ENCODE measurements at places on chromosomes 1 and 21.
A peak's percentile ranks its signal among the peaks of the same experiment; 100 is the strongest.

- no peak for DNase-seq
Measured at GRCh38 chr1:21860971-21861370, 48.9 kb downstream of the LDLRAD2 start.

- no peak for DNase-seq
Measured at GRCh38 chr1:242454262-242455051, 70.0 kb downstream of the PLD5 start.

DNA sequence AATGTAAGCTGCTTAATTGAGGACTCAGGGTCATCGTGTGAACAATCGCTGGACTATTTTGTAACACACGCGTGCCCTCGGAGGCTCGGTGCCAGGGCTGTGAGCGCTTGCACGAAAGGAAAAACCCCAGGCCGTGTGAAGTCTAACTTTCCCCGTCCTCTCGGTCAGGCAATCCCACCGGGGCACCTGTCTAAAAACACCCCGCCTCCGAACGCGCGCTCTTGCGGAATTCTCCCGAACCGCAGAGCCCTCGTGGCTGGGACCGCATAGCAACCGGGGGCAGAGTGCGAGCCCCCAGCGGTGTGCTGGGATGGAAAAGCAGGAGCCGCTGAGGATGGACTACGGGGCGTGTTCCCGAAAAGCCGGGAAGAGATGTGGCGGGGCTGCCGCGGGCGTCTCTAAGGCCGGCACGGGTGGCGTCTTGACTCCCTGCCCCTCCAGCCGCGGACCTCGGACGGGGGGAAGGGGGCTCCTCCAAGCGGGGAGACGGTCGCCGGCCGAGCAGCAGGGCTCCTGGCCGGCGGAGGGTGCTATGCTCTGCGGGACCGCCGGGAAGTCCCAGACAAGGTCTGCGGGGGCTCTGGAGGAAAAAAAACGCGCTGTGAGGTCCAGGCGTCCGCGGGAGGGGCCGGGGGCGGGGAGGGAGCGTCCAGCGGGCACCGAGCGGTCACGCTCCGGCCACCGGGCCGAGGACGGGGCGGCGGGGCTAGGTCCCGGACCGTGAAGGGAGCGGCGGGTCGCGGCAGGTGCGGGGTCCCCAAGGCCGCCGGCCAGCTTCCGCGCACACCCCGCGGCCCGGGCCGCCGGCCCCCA, 936 bp downstream of the ZBTB21 start:
- peak; percentile 33 for DNase-seq

GRCh38 chr1:42983693-42984092, 25.0 kb upstream of the SLC2A1 start:
- no peak for DNase-seq

- no peak for DNase-seq
Measured at GRCh38 chr1:116666187-116667077, 1.1 kb downstream of the IGSF3 start.

GRCh38 chr1:244235157-244235556, 184.1 kb downstream of the ZBTB18 start:
- no peak for DNase-seq

GRCh38 chr1:4216231-4216630, 316.2 kb upstream of the C1orf174 start:
- no peak for DNase-seq

DNA sequence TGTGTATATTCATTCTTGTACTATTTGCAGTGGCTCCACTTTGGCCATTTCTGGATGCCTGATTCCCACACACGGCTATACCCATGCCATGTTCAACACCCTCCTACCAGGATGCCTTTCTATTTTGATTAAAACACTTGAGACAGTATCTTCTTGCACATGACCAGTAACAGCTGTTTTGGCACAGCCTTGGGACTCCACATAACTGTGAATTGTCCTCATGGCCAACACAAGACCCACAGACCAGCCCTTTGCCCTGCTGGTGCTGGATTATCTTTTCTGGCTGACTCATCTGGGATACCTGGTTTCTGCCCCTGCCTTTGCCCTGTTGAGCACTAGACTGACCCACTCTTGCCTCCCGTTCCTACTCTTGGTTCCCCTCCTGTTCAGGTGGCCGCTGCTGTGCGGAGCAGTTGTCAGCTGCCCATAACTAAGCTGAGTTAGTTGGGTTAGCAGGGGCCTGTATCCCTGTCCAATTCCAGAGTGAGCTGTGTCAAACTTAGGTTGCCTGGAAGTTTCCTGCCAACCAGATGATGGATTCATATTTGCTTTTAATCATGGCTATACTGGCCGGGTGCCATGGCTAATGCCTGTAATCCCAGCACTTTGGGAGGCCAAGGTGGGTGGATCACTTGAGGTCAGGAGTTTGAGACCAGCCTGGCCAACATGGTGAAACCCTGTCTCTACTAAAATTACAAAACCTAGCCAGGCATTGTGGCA, 10.8 kb upstream of the EYA3 start:
- DNase-seq = no peak

GRCh38 chr1:70146488-70146887, 58.9 kb downstream of the LRRC40 start:
- DNase-seq = no peak

DNA sequence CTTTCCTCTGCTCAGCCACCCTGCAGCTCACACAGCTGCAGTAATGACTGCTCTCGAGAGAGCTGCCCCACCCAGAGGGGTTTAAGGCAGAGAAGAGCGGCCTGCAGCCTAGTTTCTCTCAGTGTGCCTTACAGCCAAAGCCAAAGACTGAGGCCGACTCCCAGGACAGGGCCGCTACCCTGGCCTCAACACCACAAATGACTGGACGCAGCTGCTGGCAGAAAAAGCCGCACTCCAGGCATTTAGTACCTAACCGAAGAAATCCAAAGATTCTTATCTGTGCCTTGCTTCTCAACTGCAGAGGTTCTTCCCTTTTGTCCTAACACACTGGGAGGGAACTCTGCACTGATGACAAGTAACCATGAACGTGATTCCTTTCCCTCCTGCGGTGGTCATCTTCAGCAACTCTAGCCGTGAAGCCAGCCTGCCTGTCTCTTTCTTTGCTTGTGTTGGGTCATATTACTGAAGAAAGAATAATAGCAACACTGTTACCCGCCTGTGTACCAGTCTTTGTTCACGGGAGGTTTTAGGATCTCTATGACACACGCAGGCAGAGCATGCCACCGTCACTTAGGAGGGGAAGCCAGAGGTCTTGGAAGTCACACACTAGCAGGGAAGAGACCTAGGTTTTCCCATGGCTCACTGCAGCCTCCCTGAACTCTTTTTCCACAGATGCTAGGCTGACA, 202.7 kb downstream of the RHOU start:
- DNase-seq = no peak

DNA sequence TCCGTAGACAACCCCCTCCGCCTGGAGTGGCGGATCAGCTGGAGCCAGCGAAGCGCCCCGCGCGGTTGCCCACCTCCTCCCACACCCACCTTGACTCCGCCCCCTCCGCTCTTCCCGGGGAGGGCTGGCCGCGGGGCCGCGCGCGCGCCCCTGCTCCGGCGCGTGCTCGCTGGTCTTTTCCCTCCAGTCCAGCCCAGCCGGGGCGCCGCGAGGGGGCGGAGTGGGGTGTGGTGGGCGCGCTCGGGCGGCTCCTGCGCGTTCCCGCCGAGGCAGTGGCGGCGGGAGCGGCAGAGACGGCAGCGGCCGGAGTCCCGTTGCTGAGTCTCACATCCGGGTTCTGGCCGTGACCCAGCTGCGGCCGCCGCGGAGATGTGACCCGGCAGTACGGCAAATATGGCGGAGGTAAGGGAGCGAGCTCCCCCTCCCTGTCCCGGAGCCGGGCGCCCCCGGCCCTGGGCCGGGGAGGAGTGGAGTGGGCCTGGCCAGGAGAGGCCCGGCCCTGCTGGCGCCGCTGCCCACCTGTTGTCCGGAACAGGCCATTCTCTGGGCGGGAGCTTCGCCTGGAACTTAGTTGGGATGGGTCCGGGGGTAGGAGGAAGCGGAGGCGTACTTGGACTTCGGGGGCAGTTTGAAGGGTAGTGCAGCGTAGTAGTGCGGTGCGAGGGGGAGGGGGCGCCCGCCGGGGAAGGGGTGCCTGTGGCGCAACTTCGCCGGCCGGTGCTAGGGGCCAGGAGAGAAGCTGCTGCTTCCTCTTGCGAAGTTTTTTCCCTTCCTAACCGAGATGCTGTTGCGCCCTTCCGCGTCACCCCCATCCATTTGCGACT, 5.4 kb downstream of the MIER1 start:
- DNase-seq = peak; percentile 90

GRCh38 chr1:40312238-40313205, 4.6 kb downstream of the COL9A2 start:
- DNase-seq = no peak

GRCh38 chr1:193794239-193794638, 607.8 kb upstream of the B3GALT2 start:
- DNase-seq = no peak

GRCh38 chr1:62092110-62092509, 102.5 kb upstream of the L1TD1 start:
- no peak for DNase-seq

DNA sequence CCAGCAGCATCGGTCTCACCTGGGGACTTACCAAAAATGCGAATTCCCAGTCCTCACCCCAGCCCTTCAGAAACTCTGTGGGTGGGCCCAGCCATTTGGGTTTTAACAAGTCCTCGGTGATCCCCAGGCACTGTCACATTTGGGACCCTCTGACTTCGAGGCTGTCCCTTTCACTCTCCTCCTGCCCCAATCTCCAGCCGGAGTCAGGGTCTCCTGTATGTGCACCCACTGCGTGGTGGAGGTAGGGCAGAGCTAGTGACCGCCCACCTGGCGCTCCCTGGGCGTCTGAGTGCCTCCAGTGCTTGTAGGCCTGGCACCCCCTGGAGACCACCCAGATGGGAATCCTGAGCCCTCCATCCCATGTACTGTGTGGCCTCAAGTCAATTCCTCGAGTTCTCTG, 31.1 kb downstream of the EPHA8 start:
- DNase-seq = no peak

- DNase-seq = no peak
Measured at GRCh38 chr1:113760102-113761080, 1.1 kb upstream of the PHTF1 start.

DNA sequence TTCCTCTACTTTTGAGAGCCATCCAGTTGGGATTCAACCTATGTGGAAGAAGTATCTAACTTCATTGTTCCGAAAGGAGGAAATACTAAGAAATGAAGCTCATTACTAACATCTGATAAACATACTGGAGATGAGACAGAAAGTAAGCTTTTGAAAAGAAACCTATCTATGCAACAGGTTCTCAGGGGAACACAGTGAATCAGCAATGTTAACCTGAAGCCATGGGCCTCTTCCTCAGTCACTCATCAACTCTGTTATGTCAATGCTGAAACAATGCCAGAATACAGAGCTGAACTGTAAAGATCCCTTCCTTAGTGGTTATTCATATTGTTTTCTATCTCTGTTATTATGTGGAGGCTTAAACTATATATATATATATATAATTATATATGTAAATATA, 55.5 kb upstream of the ESRRG start:
- DNase-seq = no peak

GRCh38 chr1:160127865-160128523, 12.4 kb downstream of the ATP1A2 start:
- DNase-seq = no peak

GRCh38 chr1:30677471-30677870, 45.9 kb downstream of the MATN1 start:
- no peak for DNase-seq

- no peak for DNase-seq
Measured at GRCh38 chr1:909861-910310, 13.8 kb upstream of the SAMD11 start.

- no peak for DNase-seq
Measured at GRCh38 chr1:44693159-44693558, 18.6 kb downstream of the ARMH1 start.

GRCh38 chr1:156025876-156026275, 5.1 kb upstream of the SSR2 start:
- DNase-seq = peak; percentile 4

- no peak for DNase-seq
Measured at GRCh38 chr21:44895859-44896258, 22.4 kb upstream of the PTTG1IP start.

DNA sequence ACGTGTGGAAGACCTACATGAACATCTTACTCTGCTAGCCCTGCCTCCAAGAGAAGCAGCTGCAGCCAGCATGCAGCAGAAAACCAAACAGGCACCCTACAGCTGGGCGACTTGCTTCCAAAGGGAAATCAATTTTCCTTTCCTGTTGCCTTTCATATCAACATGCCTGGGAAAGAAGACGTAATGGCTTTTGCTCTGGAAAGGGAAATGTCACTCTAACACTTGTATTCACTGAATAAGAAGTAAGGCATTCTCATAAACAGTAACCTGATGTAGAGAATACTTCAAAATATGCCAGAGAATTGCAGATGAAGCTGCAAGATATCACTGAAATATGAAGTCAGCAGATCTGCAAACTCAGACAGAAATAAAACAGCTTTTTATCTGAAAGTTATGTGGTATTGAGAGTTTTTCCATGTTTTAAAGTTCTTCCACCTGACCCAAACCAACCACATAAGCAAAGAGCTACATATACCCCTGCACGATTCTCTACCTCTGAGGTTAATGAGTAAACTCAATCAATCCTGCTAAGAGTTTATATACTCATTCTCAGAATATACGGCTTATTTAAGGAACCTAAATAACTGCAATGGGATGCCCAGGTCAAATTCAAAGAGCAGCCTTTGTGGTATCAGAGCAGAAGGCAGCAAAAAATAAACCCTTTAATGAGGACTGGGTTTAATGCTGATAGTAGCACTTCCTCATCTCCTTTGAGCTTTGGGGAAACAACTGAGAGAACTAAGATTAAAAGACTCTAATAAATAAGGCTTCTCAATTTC, 150.9 kb downstream of the RERE start:
- no peak for DNase-seq

- no peak for DNase-seq
Measured at GRCh38 chr1:89670163-89670562, 37.2 kb downstream of the LRRC8C start.

GRCh38 chr1:169044971-169045370, 61.5 kb upstream of the ATP1B1 start:
- DNase-seq = no peak

- peak; percentile 68 for DNase-seq
Measured at GRCh38 chr1:207822602-207823451, 71.0 kb downstream of the CD46 start.

DNA sequence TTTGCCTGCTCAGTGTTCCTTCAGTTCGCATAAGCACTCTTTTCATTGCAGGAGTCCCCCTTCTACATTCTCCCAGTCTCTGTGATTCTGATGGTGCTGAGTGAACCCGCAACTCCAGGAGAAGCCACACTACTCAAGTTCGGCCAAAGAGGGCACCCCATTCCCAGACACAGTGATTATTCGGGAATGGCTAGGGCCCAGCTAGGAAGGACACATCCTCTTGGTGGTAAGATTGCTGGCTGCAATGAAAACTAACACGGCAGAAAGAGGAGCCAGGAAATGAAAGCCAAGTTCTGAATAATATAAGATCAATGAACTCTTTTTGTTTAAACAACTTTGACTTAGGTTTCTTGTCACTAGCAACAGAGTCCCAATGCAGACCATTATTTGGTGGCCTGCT, 14.9 kb downstream of the CREG1 start:
- no peak for DNase-seq

GRCh38 chr1:56573311-56573710, 6.1 kb downstream of the PLPP3 start:
- no peak for DNase-seq

GRCh38 chr21:41973861-41974751, 20.3 kb upstream of the C2CD2 start:
- DNase-seq = no peak

GRCh38 chr1:66386712-66387111, 147.2 kb upstream of the SGIP1 start:
- DNase-seq = no peak

- DNase-seq = no peak
Measured at GRCh38 chr1:91891454-91891853, 5.5 kb upstream of the TGFBR3 start.

GRCh38 chr1:77170687-77171086, 48.5 kb downstream of the PIGK start:
- DNase-seq = no peak

- no peak for DNase-seq
Measured at GRCh38 chr21:17507591-17507990, 5.3 kb upstream of the CXADR start.

Data from nucleus accumbens (tissue), 56 donors.